Activated CD8-positive, alpha-beta memory T cell treated with anti-CD3 and anti-CD28 coated beads, Interleukin-2, amount 10 ng/mL, durations not matched to agents 7 days and 5 days (primary cell): ENCODE measurements at places on chromosomes 1 and 21. TPM values are rescaled to one million over a fixed set of nuclear protein-coding genes. Genes with fewer than 3 reads are reported as not detected.

DNA sequence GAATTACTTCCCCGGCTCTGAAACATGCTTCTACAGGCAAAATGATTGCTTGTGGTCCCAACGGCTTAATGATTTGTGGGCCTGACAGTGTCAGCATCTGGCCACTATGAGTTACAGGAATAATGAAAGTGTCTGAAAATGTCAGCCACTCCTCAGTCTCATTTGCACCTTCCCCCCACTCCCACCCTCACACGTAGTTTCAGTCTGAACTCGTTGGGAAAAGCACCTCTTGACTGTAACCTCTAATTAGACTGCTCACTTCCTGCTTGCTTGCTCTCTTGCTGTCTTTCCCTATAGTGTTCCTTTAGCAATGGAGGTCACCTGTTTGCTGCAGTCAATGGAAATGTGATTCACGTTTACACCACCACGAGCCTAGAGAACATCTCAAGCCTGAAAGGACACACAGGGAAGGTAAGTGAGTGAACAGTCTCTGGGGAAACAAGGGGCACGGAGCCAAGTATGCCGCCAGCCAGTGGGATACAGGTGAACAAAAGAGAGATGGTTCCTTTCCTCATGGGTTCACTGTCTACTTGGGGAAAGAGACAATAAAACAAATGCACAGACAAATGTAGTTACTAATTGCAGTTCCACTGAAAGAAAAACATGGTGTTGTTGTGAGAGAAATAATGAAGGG lies 27.1 kb downstream of the CFAP57 start:
- no peak for DNase-seq

DNA sequence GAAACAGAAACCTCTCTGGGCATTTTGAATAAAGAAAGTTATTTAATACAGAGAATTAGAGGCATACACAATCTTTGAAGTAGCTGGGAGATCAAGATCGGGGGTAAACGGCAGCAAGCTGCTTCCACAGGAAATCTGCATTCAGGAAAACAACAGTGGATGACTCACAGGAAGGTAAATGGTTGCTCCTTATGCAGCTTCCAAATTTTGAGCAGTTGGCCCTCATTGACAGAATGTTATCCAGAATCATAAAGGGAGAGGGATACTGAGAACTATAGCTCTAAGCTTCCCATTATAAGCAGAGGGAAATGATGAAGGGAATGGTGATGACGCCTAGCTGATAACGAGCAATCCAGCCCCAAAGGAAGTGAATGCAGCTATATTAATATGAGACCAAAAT lies 28.6 kb downstream of the ZMYND12 start:
- no peak for DNase-seq

DNA sequence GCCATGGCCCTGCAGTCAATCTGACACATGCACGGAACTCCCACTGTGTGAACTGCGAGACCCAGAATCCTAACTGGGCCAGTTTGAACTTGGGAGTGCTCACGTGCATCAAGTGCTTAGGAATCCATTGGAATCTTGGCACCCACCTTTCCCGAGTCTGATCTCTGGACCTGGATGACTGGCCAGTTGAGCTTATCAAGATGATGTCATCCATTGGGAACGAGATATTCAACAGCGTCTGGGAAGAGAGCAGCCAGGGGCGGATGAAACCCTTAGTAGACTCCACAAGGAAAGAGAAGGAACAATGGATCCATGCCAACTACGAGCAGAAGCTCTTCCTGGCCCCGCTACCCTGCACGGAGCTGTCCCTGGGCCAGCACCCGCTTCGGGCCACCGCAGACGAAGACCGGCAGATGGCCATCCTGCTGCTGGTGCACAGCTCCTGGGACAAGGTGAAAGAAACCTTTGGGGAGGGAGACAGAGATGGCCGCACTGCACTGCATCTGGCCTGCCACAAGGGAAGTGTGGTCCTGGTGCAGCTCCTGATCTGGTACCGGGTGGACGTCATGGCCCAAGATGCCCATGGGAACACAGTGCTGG lies 3.1 kb upstream of the TDRD5 start:
- DNase-seq, result no peak

DNA sequence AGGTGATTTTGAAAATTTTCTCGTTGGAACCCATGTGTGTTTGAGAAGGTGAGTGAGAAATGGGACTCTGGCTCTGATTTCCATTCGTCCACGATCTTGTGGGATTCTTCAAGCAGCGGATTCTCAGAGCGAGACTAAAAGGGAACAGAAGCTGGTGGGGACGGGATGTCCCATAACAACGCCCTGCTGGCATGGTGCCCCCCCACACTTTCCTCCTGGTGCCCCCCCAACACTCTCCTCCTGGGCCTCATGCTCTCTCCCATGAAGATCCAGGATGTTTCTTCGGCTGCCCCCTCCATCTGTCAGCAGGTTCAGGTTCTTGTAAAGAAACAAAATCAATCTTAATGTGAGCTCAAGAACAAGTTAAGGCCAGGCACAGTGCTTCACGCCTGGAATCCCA lies 29.1 kb downstream of the PRDM15 start:
- DNase-seq, result no peak

- no peak for DNase-seq
These were observed 19.7 kb upstream of the KCNC4 start for GRCh38 chr1:110190282-110190929.

GRCh38 chr1:242065813-242066212 lies 66.9 kb upstream of the MAP1LC3C start:
- no peak for DNase-seq

- DNase-seq, result no peak
These were observed 11.6 kb upstream of the TNFSF18 start for GRCh38 chr1:173062150-173062938.

GRCh38 chr1:35062518-35063196 lies 16.5 kb upstream of the ZMYM1 start:
- DNase-seq, result no peak

The CYP4X1 gene
- total RNA-seq, result not detected

The CD1C gene
- not detected for total RNA-seq

The VWA1 gene
- 0.28 TPM for total RNA-seq
